ENCODE measurements at places on chromosomes 1 and 21. TPM values are rescaled to one million over a fixed set of nuclear protein-coding genes. Genes with fewer than 3 reads are reported as not detected.

DNA sequence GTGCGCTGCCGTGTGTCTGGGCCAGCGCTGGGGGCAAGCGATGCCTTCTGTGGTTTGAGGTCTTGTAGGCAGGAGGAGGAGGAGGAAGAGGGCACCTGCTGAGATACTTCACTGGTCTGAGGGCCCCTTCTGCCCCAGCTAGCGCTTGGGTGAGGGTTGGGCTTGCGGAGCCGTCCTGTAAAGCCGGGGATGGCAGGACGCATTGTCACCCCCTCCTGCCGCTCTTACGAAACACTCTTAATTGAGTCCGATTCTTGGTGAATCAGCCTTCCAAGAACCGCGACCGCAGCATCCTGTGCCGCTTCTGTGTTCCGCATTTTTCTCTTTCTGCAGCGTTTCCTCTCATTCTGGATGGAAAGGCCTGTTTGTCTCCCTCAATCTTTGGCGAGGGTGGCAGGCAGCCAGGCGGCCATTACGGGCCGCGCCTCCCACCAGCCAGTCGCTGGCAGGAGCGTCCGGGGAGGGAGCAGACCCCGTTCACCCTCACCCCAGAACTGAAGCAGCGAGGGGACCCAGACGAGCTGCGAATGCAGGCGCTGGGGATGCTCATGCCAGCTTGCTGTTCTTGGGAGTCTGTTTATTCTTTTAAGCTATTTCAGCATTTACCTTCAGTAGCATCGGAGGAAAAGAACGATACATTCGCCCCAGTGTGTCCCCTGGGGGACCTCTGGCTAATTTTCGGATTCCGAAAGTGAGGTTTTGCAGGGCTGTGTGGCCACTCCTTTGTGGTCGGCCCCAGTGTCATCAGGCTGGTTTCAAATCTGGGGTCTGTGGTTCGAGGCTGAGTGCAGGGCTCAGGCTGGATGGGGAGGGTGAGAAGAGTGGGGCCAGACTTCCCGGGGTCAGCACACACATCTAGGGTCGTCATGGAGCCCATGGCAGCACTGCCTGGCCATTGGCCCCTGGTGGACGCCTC, 62.7 kb downstream of the SKI start:
- peaks cover 5% of the 10 kb centered on the region for H3K36me3 ChIP-seq
- peak overlapping the region; percentile 72 for H3K4me3 ChIP-seq
- H3K27ac ChIP-seq: peak overlapping the region; percentile 99

DNA sequence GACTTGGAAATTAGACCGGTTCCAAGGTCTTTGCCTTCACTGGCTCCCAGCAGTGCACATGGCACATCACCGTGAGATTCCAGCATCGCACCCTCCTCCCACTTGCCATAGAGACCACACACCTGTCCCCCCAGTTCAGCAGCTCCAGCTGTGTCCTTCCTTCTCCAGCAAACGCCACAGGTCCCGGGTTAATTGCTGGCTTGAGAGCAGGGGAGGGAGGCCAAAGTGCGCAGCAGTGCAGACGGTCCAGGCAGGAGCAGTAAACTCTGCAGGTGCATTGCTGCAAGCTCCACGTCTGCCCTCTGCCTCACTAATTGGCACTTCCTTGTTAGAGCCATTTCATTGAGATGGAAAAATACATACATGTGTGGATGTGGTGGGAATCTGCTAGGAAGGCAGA, 65.3 kb downstream of the KLHDC7A start:
- no peak for DNase-seq
- no peak overlapping the region for H3K4me3 ChIP-seq
- peaks cover 46% of the 10 kb centered on the region for H3K27me3 ChIP-seq
- H3K36me3 ChIP-seq: no peaks in the 10 kb centered on the region
- no peaks in the 10 kb centered on the region for H3K4me1 ChIP-seq

- no peaks in the 10 kb centered on the region for H3K27me3 ChIP-seq
- H3K36me3 ChIP-seq: no peaks in the 10 kb centered on the region
- H3K27ac ChIP-seq: no peak overlapping the region
- DNase-seq: no peak
Measured at GRCh38 chr1:2150801-2151200, 43.8 kb downstream of the FAAP20 start.

GRCh38 chr1:204415351-204415750, 3.7 kb upstream of the PPP1R15B start:
- peaks cover 19% of the 10 kb centered on the region for H3K4me1 ChIP-seq
- no peak for DNase-seq
- no peak overlapping the region for H3K27ac ChIP-seq
- no peaks in the 10 kb centered on the region for H3K27me3 ChIP-seq
- H3K36me3 ChIP-seq: peaks cover 10% of the 10 kb centered on the region

DNA sequence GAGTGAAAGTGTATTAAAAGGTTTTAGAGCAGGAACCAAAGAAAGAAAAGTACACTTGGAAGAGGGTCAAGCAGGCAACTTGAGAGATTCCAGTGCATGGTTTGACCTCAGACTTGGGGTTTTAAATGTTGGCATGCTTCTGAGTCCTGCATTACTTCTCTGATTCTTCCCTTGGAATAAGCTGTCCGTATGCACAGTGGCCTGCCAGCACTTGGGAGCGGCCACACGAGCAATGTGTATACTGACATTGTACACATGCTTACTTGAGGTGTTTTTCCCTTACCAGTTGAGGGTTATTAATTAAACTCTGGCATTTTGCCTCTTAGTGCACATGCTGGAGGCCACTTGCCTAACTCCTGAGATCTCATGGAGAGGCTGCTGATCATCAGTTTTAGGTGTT, 786.6 kb upstream of the RGS18 start:
- H3K27me3 ChIP-seq: no peaks in the 10 kb centered on the region
- H3K27ac ChIP-seq: no peak overlapping the region
- no peaks in the 10 kb centered on the region for H3K4me1 ChIP-seq
- H3K36me3 ChIP-seq: no peaks in the 10 kb centered on the region
- H3K4me3 ChIP-seq: no peak overlapping the region

- peak overlapping the region; percentile 95 for H3K27ac ChIP-seq
- peaks cover 20% of the 10 kb centered on the region for H3K36me3 ChIP-seq
- DNase-seq: no peak
- H3K4me1 ChIP-seq: peaks cover 82% of the 10 kb centered on the region
- H3K27me3 ChIP-seq: no peaks in the 10 kb centered on the region
- H3K4me3 ChIP-seq: peak overlapping the region; percentile 84
Measured at GRCh38 chr1:226702318-226702956, 36.6 kb downstream of the ITPKB start.

- H3K4me1 ChIP-seq: no peaks in the 10 kb centered on the region
- H3K4me3 ChIP-seq: no peak overlapping the region
- no peak overlapping the region for H3K27ac ChIP-seq
- no peaks in the 10 kb centered on the region for H3K36me3 ChIP-seq
- no peak for DNase-seq
Measured at GRCh38 chr1:170734412-170735175, 70.7 kb downstream of the PRRX1 start.

GRCh38 chr1:204317170-204317569, 42.6 kb downstream of the PLEKHA6 start:
- no peak overlapping the region for H3K27ac ChIP-seq
- DNase-seq: no peak
- H3K4me1 ChIP-seq: peaks cover 13% of the 10 kb centered on the region

- H3K36me3 ChIP-seq: no peaks in the 10 kb centered on the region
- H3K4me3 ChIP-seq: no peak overlapping the region
- H3K27ac ChIP-seq: no peak overlapping the region
Measured at GRCh38 chr21:37532868-37533780, 166.6 kb downstream of the DYRK1A start.

DNA sequence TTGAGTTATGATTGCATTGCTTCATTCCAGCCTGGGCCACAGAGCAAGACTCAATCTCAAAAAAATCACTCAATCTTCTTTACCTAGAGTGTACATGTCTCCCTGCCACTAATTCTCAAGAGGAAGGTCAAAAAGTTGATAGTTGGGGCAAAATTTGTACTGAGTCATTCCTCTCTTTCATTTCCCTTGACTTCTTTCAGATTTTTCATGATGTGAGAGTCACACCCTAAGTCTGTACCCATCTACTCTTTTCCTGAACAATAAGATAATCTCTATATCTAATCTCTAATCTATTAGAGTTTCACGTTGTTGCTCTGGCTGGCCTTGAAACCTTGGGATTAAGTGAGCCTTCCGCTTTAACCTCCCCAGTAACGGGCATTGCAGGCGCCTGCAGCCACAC, 1.1 kb upstream of the BRDT start:
- no peaks in the 10 kb centered on the region for H3K36me3 ChIP-seq
- H3K27me3 ChIP-seq: no peaks in the 10 kb centered on the region
- DNase-seq: no peak
- peaks cover 13% of the 10 kb centered on the region for H3K4me1 ChIP-seq

DNA sequence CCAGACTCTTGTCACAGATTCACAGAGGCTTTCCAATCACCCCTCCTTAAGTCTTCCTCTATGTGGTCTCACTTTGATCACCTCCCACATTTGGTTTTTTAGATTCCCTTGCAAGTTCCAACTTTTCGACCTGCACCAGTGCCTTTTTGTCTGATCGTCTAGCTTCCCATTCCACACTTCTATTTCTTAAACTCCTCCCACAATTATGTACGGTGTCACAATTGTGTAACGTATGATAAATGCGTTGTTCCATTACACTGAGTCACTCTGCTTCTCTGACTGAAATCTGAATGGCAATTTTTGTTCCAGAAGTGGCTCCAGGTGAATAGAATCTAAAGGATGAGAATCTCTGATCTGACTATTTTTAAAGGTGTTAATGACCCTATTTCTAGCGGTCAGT, 320.1 kb downstream of the LMX1A start:
- no peak overlapping the region for H3K27ac ChIP-seq
- H3K36me3 ChIP-seq: no peaks in the 10 kb centered on the region
- no peak overlapping the region for H3K4me3 ChIP-seq
- no peaks in the 10 kb centered on the region for H3K27me3 ChIP-seq

GRCh38 chr1:152244576-152245273, 20.7 kb upstream of the HRNR start:
- no peaks in the 10 kb centered on the region for H3K4me1 ChIP-seq
- no peaks in the 10 kb centered on the region for H3K36me3 ChIP-seq
- H3K4me3 ChIP-seq: no peak overlapping the region
- H3K27ac ChIP-seq: no peak overlapping the region

DNA sequence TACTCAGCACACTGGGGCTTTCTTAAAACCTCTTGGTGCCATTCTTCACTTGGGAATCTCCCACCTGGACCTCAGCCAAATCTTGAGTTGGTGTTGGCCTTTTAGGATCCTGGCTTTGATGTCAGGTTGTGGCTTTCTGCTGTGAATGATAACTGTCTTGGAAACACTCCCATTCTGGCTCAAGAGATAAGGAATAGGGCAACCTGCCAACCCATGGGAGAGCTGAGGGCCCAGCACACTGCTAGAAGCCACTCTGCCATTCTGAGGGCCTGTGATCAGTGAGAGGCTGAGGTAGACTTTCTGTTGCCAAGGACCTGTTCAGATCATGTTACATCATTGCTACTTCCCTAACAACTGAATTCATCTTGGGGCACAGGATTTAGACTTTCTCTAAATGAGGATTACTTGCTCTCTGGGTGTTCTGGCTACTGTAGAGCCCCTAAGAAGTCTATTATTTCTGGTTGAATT, 45.8 kb downstream of the TTC39A start:
- no peak overlapping the region for H3K4me3 ChIP-seq
- peaks cover 4% of the 10 kb centered on the region for H3K4me1 ChIP-seq
- no peaks in the 10 kb centered on the region for H3K36me3 ChIP-seq
- no peak for DNase-seq

- H3K36me3 ChIP-seq: no peaks in the 10 kb centered on the region
- no peaks in the 10 kb centered on the region for H3K27me3 ChIP-seq
- H3K4me3 ChIP-seq: no peak overlapping the region
- no peak overlapping the region for H3K27ac ChIP-seq
- H3K4me1 ChIP-seq: no peaks in the 10 kb centered on the region
Measured at GRCh38 chr1:117312453-117313138, 54.7 kb upstream of the MAN1A2 start.

GRCh38 chr21:38989745-38990423, 184.2 kb downstream of the ETS2 start:
- H3K4me1 ChIP-seq: peaks cover 13% of the 10 kb centered on the region
- H3K36me3 ChIP-seq: no peaks in the 10 kb centered on the region
- H3K27me3 ChIP-seq: peaks cover 51% of the 10 kb centered on the region

- no peaks in the 10 kb centered on the region for H3K4me1 ChIP-seq
- no peaks in the 10 kb centered on the region for H3K27me3 ChIP-seq
- no peaks in the 10 kb centered on the region for H3K36me3 ChIP-seq
- H3K27ac ChIP-seq: no peak overlapping the region
- no peak for DNase-seq
Measured at GRCh38 chr1:201715801-201716741, 112.9 kb upstream of the IPO9 start.

DNA sequence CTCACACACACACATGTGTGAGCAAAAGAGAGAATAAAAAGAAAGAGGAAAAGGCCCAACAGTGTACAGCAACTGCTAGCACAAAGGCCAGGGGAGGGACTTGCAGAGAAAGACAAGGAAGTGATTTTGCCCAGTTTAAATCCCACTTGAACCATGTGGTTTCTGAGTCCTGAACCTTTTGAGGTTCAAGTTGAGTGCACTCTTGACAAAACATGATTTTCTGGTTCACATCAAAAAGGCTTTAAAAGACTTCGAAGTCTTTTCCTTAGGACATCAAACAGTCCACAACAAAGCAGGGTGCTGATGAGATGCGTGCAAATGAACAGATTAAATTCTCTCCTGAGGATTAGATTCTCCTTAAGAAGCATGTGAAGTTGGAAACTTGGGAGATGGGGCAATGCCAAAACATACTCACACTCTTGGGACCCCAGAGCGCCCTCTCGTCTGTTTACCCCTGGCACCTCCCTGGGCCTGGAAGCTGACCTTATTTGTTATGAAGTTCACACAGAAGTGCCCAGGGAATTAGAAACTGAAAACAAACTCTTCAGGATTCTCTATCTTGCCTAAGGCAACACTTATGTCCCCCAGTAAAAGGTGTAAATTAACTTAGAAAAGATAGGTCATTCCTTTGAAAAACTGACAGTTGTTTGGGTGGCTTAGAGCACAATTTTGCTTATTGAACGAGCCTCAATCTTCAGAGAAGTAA, 31.5 kb downstream of the RNF220 start:
- DNase-seq: no peak
- no peak overlapping the region for H3K27ac ChIP-seq
- H3K4me3 ChIP-seq: no peak overlapping the region
- no peaks in the 10 kb centered on the region for H3K36me3 ChIP-seq

DNA sequence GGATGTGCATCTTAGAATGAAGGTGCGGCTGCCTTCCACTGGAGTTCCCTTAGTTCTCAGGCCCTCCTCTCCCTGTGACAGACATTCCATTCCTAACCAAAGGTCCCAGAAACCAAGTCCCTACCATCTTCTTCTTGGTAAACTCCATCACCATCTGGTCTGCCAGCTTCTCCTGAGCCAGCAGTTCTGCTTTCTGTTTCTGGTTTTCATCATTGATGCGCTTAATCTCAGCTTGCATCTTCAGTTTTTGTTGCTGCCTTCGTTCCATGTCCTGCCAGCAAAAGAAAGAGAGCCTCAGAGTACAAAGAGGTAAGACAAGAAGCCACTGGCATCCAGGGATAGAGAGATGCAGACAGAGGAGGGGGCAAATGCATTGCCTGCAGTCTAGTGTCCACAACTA, 18.0 kb upstream of the VSIG8 start:
- no peaks in the 10 kb centered on the region for H3K4me1 ChIP-seq
- no peaks in the 10 kb centered on the region for H3K27me3 ChIP-seq
- no peak for DNase-seq
- H3K27ac ChIP-seq: no peak overlapping the region
- no peaks in the 10 kb centered on the region for H3K36me3 ChIP-seq

The RLF gene
- total RNA-seq: 12.9 TPM

The CELA3A gene
- not detected for total RNA-seq

The TCEA3 gene
- total RNA-seq: 13.7 TPM

The DIRAS3 gene
- total RNA-seq: not detected

The BRDT gene
- total RNA-seq: not detected

The BEND5 gene
- total RNA-seq: 1.0 TPM

The PRR9 gene
- not detected for total RNA-seq

The RGS16 gene
- total RNA-seq: 37.3 TPM

The ATP6V1G3 gene
- total RNA-seq: not detected

The PRAMEF26 gene
- total RNA-seq: not detected

Data from activated naive CD4-positive, alpha-beta T cell treated with anti-CD3 and anti-CD28 coated beads for 36 hours (primary cell).